ENCODE measurements at places on chromosomes 5 and 9.

- no peak for DNase-seq
Measured at GRCh38 chr9:629146-629545, 212.4 kb upstream of the DMRT1 start.

- DNase-seq, result no peak
Measured at GRCh38 chr5:145661737-145662485, 173.2 kb downstream of the PRELID2 start.

DNA sequence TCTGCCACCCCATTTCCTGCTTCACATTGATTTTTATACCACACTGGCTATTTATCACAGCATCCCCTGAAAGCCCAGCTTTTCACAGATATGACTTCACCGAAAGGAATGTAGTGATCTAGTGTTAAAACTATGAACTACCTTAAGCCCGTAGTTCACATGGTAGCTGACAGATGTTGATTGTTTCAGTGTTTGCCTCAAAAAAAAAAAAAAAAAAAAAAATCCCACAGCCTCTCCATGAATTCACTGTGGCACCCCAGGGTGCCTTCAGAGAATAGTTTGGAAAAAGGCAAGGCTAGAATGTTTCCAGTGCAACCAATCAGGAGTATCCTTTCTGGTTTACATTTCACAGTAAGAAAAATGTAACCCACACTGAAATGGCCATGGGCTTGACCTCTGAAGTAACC lies 37.1 kb downstream of the GLIS3 start:
- peak; percentile 73 for DNase-seq

GRCh38 chr5:17169507-17169906 lies 47.9 kb upstream of the BASP1 start:
- DNase-seq, result peak; percentile 78

DNA sequence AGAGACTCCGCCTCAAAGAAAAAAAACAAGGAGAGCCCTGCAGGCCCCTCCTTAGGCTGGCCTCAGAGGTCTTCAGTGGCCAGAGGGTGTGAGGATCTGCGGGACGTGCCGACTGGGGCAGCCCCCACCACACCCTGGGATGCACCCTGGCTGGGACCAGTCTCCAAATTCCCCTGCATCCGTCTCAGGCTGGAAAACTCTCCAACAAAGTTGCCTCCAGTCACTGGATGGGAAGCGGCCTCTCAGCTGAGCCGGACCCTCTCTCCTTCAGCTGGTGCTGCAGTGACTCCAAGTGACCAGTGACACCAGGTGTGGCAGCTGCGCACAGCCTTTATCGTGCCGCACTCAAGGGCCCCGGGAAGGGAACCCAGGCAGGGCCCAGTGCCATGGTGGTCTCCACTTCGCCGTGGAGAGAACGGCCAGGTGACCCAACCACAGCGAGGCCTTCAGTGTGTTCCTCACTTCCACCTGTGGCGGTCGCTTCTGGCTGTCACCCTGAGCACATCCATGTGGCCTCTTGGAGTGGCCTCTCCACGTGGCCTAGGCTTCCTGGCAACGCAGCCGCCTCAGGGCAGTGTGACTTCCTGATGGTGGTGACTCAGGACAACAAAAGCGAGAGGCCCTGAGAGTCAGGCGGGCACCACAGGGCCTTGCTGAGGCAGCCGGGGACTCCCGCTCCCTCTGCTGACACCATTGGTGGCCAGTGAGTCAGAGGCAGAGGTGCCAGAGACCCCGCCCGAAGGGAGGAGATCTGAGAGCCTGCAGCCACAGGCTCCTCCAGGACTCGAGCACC lies 19.3 kb upstream of the CAMSAP1 start:
- DNase-seq, result peak; percentile 72

- DNase-seq, result no peak
Measured at GRCh38 chr9:112247090-112247489, 72.0 kb upstream of the SUSD1 start.

DNA sequence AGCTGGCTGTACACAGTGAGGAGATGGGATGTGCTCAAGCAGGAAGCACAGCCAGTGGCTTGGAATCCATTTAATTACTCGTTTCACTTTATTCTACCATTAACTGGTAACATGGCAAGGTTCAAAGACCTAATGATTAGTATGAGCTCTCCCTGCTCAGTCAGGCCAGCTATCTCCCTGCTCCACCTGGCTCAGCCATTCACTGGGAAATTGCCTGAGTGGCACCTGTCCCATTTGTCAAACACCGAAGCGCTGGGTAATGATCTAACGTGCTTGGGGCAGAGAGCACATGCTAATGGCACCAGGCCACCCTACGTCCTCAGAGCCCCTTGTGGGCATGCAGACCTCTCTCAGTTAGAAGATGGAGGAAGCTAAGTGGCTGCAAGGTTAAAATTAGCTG lies 162.2 kb downstream of the TTLL11 start:
- no peak for DNase-seq
